ENCODE measurements at places on chromosomes 1 and 21.

GRCh38 chr1:111505641-111506119, 2.2 kb upstream of the ADORA3 start:
- DNase-seq: no peak
- no peak overlapping the region for H3K27ac ChIP-seq
- H3K4me1 ChIP-seq: peaks cover 12% of the 10 kb centered on the region
- no peak overlapping the region for H3K4me3 ChIP-seq
- no peaks in the 10 kb centered on the region for H3K36me3 ChIP-seq

DNA sequence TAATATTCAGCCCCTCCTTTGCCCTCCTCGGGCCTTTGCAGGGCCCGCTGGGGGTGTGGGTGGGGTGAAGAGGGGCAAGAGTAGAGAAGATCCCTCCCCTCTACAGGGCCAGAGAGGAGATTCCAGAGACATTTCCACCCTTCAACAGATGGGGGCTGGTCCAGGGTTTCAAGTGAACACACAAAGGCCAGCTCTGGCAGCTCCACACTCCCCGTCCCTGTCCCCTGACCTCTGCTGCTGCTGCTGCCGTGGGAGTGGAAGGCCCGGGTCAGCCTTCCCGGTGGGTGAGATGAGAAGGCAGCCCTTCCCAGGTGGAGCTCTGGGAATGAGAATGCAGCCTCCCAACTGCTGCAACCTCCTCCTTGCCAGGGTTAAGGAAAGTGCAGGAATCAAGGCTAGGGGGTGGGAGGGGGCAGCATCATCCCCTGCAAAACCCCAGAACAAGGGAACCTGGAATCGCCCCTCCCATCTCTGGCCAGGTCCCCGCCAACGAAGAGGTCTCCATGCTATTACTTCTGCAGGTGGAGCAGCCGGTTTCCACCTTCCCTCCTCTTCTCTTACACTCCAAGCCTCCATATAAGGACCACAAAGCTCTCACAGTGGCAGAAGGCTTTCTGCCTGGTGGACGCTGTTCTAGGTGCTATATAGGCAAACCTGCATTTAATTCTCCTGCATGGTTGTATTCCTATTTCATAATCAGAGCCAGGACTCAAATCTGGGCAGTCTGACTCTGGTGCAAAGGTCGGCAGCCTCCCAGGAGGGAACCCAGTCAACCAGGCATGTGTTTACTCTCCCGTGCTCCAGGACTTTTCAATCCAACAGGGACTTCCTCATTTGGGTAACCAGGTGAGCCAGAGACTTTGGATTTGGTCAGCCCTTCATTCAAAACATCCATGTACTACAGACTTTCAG, 22.9 kb upstream of the ARHGEF10L start:
- H3K27me3 ChIP-seq: no peaks in the 10 kb centered on the region
- H3K4me3 ChIP-seq: no peak overlapping the region
- no peak overlapping the region for H3K27ac ChIP-seq
- H3K36me3 ChIP-seq: no peaks in the 10 kb centered on the region
- H3K4me1 ChIP-seq: peaks cover 22% of the 10 kb centered on the region

- no peak overlapping the region for H3K4me3 ChIP-seq
- H3K36me3 ChIP-seq: no peaks in the 10 kb centered on the region
- no peak for DNase-seq
- H3K4me1 ChIP-seq: no peaks in the 10 kb centered on the region
- no peaks in the 10 kb centered on the region for H3K27me3 ChIP-seq
Measured at GRCh38 chr1:68745011-68745410, 248.1 kb upstream of the DEPDC1 start.

- H3K27me3 ChIP-seq: no peaks in the 10 kb centered on the region
- no peak overlapping the region for H3K27ac ChIP-seq
- no peaks in the 10 kb centered on the region for H3K36me3 ChIP-seq
- no peak overlapping the region for H3K4me3 ChIP-seq
- no peaks in the 10 kb centered on the region for H3K4me1 ChIP-seq
Measured at GRCh38 chr1:52602856-52603600, 857 bp downstream of the GPX7 start.

GRCh38 chr1:89454845-89455521, 69.6 kb upstream of the LRRC8B start:
- peaks cover 8% of the 10 kb centered on the region for H3K4me1 ChIP-seq
- no peaks in the 10 kb centered on the region for H3K27me3 ChIP-seq
- peak overlapping the region; percentile 10 for H3K4me3 ChIP-seq
- DNase-seq: peak; percentile 81

DNA sequence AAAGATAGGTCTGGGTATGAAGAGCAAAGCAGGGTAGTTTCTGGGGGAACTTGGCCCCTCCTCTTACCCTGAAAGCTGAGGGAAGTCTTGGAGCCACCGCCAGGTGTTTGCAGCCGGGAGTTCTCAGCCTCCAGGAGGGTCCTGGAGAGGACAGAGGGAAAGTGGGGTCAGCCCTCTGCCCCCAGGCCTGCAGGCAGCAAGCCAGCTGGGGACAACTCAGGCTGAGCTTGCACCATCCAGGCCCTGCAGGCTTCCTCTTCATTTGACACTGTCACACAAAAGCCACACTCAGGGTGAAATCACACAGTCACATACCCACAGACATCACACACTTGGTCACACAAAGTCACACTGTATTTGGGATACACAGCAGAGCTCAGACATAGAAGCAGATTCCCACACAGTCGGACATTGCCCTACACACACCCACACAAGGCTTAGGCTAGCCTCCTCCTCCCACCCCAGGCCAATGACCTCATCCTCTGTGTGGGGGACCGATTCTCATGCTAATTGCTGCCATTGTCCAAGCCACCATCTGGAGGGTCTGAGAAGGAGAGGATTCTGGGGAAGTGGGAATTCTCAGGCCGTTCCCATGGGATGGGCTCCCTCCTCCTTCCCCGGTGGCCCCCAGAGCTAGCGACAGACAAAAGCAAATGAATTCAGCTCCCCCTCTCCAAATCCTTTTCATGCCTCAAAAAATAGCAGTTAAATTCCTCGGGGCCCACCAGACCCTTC, 3.7 kb downstream of the NES start:
- H3K4me1 ChIP-seq: peaks cover 28% of the 10 kb centered on the region
- no peak overlapping the region for H3K4me3 ChIP-seq
- no peak for DNase-seq
- H3K27me3 ChIP-seq: no peaks in the 10 kb centered on the region
- 0 out of 2 replicates have a peak, but pooled peaks cover 3% of the 10 kb centered on the region for H3K36me3 ChIP-seq
